Stimulated activated CD4-positive, alpha-beta T cell treated with anti-CD3 and anti-CD28 coated beads, Interleukin-1b, Interleukin-23, amount 100 ng/mL, for 1 hour (primary cell): ENCODE measurements at places on chromosomes 1 and 21.

DNA sequence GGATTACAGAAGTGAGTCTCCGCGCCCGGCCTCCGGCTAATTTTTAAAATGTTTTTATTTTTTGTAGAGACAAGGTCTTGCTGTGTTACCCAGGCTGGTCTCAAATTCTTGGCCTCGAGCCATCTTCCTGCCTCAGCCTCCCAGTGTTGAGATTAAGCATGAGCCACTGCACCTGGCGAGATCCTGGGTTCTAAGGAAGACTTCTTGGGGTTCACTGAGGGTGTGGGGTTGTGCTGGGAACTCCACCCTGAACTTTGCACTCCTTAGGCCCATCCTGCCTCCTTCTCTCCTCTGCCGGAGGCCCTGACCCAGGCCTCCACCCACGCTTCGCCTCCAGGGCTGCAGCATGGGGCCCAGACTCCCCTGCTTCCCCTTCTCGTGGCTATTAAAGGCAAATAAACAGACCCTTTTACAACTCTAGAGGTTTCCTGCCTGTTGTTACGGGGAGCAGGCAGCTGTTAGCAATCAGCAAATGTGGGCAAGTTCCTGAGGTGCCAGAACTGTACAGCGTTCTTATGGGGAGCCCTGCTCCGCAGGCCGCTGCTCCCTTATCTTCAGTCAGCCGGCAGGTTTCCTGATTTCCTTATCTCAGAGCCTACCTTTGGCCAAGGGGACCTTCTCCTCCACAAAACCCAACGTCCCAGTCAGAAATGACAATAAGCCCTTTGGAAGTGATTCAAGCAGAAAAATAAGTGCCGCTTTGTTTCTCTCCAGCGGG lies 41.0 kb upstream of the LIN9 start:
- no peak for DNase-seq

DNA sequence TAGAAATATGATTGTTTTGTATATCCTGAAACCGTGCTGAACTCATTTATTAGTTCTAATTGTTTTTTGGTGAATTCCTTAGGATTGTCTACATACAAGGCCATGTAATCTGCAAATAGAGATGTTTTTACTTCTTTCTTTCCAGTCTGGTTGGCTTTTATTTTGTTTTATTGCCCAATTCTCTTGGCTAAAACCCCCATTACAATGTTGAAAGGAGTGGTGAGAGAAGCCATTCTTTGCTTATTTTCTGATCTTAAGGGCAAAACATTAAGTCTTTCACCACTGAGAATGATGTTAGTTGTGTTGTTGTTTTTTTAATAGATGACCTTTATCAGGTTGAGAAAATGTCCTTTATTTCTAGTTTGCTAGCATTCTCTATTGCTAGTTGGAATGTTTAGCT lies 157.3 kb downstream of the NTMT2 start:
- DNase-seq, result no peak

GRCh38 chr1:110174961-110175360 lies 24.7 kb downstream of the SLC6A17 start:
- DNase-seq, result no peak

DNA sequence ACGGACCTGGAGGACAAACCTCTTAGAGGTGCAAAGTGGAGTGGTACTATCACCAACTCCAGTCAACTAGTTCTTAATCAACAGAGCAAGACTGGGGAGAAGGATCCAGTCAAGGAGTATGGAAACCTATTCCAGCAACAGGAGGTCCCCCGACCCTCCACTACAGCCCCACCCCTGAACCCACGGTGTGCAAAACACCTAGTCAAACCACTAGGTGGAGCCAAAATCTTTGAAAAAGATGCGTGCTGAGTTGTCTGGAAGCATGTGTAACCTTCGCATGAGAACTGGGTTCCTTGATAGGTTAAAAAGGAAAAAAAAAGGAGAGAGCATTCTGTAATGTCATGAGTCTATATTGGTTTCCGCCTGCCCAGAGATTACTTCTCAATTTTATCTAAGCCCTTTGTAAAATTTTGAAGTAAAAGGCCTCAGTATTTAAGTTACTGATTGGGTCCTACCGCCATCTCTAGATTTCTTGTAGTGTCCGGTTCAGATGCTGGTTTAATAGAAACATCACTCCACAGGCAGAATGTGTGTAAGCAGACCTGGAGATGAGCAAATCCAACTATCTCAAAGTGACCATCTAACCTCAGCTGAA lies 81.9 kb upstream of the HAO2 start:
- no peak for DNase-seq

DNA sequence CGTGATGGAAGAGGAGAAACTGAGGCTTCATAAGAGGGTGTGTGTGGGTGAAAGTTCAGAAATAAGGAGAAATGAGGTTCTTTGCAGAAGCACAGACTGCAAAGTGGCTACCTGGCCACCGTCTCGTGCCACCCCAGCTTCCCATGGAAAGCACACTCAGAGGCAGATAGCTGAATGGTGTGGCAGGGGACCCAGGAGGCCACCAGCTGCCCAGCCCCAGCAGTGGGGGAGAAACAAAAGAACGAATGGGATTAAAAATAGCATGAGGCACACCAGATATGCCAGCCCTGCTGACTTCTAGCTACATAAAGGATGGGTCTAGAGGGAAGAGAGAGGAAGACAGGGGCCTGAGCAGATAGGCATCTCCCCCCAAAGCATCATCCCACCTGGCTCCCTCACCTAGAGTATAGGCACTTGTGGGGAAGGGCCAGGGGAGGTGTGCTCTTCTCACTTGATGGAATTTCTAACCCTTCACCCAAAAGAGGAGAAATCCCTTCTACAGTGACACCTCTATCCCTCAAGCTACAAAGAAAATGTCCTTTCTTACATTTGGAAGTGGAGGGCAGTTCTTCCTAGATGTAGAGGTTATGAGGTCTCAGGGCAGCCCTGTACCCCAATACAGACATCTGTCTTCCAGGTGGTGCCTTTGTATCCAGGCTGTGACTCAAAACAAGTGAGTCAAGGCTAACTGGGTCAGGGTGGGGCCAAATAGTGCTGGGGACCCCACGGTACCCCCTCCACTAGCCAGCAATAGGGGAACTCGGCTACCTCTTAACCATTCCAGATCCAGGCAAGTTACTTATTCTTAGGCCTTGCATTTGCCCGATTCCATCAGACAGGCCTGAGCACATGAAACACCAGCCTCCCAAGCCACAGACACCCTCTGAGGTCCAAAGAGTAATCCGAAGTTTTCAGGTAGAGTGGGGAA lies 3.5 kb downstream of the HDGF start:
- no peak for DNase-seq

- DNase-seq, result no peak
These were observed 7.6 kb downstream of the ENO1 start for GRCh38 chr1:8870616-8871538.

- DNase-seq, result no peak
These were observed 548 bp upstream of the CDC20 start for GRCh38 chr1:43358121-43358745.

GRCh38 chr21:43731476-43731875 lies 12.5 kb downstream of the PDXK start:
- no peak for DNase-seq

DNA sequence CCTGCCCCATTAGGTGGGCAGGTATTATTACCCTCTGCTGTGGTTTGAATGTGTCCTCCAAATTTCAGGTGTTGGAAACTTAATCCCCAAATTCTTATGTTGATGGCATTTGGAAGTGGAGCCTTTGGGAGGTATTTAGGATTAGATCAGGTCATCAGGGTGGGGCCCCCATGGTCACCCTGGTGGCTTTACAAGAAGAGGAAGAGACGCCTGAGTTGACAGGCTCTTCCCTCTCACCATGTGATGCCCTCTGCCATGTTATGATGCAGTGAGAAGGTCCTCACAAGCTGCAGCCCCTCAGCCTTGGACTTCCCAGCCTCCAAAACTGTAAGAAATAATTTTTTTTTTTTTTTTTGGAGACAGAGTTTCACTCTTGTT lies 8.8 kb upstream of the THEMIS2 start:
- no peak for DNase-seq

- DNase-seq, result no peak
These were observed 35.1 kb upstream of the LRRC39 start for GRCh38 chr1:100213141-100213540.

- DNase-seq, result no peak
These were observed 26.6 kb downstream of the TTC39A start for GRCh38 chr1:51303751-51304251.

DNA sequence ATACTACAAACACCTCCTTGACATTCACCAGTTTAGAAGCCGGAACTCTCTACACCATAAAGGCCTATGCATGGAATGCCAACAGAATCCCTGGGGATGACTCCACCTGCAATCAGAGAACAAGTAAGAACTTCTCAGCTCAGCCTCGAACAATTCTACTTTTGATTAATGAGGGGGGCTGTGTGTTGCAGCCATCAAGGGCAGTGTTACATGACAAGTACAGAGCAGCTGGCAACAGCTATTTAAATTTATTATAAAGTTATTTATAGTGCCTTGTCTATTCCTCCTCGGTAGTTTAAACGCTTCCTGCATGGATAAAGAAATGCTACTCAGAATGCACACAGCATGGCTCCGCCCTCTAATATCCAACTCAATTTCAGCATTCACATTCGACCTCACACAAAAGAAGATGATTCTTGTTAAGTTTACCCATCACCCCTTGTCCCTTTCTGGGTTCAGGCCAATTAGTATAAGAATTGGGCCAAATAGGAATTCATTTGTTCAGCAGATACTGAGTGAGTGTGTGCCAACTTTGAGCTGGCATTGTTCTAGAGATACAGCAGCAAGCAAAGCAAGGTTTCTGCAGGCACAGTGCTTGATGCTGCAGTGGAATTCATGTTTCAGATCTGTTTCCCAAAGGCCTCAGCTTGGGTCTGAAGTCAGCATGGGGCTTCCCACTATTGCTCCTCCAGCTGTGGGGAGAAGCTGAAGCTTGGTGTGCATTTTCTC lies 6.4 kb downstream of the FNDC7 start:
- DNase-seq, result no peak

- DNase-seq, result no peak
These were observed 34.7 kb downstream of the ADARB1 start for GRCh38 chr21:45108808-45109781.

GRCh38 chr1:244815600-244816099 lies 19.8 kb upstream of the COX20 start:
- DNase-seq, result no peak

DNA sequence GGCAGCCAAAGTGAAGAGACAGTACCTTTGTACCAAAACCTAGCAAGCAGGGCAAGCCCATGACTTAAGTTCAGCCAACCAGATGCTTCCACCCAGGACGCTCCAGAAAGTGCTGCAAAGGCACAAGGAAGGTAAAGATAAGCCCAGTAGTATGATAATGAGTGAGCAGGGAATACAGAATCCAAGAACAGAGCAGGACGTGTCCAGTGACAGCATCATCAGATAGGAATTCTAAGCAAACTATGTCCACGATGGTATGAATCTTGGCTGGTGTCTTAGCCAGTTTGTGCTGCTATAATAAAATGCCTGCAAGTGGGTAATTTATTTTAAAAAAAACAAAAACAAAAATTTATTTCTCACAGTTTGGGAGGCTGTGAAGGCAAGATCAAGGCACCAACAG lies 13.6 kb downstream of the GJA4 start:
- DNase-seq, result no peak

DNA sequence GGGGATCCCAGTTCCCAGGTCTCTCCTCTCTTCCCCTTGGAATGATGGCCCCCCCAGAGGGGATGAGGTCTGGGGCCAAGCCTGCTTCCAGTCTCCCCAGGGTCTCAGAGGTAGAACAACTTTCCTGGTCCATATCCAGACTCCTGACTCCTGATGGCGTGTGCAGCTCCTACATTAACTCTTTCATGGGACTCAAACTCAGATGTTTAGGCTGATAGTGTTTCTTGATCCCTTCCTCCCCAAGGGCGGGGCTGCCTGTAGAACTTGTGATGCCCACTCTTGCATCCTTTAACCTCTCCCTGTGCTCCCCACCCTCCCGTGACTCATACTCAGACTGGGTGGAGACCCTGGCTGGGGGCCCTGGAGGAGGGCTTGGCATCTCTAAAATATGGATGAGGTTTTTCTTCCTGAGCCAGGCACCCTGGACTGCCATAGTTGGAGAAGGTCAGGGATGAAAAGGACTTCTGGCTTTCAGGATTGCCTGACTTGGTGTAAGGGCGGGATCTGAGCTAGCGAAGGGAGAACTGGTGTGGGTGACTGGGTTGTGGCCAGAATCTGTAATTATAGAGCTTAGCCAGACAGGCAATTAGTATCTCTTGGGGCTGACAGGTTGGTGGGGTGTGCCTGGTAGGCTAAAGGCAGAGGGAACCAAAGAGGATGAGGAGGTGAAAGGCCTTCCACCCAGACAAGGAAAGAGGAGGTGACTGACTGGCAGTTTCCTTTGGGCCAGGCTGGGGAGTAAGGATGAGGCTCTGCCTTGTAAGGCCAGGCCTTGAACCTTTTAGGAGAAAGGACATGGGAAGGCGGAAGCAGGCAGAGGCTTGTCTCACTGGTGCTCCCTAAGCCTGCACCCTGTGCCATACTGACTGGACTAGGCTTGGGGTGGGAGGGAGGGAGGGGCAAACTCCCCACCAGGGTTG lies 1.5 kb downstream of the ATP8B2 start:
- no peak for DNase-seq

- DNase-seq, result no peak
These were observed 540.1 kb upstream of the RGS18 start for GRCh38 chr1:191618181-191618580.

DNA sequence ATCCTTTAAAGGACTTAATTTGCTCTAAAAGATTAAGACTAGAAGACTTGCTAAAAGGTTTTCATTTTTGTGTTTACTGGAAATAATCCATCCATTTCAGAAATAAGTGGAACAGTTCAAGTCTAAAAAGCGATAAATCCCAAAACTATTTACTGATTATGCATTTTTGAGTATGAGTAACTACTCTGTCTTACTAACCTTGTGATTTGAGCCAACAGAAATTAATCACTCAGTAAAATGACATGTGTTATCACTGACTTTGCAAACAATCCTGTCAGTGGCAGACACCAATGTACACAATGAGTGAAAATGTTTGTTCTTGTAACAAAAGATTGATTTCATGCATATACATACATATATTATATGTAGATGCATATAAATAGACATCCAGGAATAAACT lies 218.0 kb downstream of the DENND1B start:
- DNase-seq, result no peak

DNA sequence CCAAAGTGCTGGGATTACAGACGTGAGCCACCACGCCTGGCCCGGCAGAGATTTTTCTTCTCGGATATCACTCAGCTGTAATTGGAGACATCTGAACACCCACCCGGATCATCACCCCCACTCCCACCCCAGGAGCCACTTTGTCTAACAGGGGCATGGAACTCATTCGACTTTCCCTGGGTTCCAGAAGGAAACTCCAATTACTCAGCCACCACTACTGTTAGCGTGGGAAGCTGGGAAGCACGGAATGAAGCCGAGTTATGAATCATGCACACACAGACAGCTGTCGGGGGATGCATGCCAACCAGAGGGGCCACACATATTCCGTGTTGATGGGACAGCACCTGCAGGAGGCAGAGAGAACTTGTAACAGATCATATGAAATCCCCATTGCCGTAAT lies 85.2 kb downstream of the HLCS start:
- no peak for DNase-seq

DNA sequence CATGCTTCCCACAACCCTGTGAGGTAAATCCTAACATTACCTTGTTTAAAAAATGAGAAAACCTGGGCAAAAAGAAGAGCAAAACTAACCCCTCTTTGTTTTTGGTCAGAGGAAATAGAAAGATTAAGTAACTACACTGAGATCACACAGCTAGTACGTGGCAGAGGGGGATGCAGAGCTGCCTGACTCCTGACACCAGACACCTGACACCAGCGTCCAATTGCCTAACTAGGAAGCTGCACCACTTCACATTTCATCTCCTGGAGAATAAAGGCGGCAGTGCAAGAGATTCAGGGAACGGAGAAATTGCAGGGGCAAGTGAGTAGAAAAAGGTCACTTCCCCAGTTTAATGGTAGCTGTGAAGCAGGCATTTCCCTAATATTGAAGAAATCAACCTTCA lies 229.3 kb upstream of the PTBP2 start:
- DNase-seq, result no peak
